ENCODE measurements at places on chromosomes 3 and 15.
A peak's percentile ranks its signal among the peaks of the same experiment; 100 is the strongest.

DNA sequence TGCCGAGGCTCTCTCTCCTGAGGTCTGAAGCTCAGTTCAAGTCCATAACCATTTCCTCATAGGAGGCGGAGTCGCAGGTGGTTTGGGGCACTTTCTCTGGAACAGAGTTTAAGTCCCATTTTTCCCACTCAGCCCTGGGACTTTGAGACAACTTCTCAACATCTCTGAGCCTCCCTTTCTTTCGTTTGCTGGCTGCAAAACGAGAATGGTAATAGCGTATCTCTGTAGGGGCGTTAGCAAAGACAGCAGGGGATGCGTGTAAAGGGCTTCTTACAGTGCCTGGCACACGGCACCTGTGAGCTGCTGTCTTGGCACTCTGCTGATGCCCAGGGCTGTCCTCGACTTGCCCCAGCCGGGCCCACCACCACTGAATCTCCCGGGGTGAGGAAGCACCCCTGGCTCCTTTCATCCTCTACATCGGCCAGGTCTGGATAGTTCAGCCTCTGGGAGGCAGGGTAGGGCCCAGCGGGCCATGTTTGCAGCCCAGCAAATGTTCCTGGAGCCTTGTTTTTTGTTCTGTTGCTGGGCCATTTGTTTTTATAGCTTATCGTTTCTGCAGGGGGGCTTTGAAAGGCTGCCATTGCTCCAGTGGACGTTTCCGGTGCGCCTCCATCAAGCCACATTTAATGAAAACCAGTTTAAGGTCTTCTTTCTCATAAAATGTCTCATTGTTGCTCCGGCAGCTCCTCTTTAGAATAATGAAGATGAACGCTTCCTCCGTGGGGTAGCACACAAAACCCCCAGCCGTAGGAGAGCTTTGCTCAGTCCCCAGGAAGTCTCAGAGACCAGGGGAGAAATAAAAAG is 60.0 kb upstream of the WNT5A start:
- no peak for DNase-seq

GRCh38 chr3:152350139-152350538 is 81.4 kb downstream of the MBNL1 start:
- no peak for DNase-seq

DNA sequence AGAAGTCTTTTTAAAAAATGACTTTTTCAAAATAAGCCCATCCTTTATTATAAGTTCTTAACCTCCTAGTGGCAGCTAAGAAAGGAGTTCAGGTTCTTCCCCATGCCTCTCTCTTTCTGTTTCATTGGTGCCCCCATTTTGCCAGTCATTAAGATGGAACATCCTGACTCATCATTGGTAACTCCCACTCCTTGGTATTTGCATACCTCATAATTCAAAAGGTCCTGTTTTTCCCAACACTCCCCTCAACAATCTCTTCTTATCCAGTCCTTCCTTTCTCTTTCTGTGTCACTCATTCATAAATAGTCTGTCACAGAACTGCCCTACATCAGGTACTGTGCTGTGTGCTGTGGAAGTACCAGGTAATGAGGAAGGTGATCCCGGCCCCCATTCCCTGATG is 394.0 kb downstream of the FOXP1 start:
- no peak for DNase-seq

- no peak for DNase-seq
These were observed 42.4 kb upstream of the VPS8 start for GRCh38 chr3:184769382-184770170.

DNA sequence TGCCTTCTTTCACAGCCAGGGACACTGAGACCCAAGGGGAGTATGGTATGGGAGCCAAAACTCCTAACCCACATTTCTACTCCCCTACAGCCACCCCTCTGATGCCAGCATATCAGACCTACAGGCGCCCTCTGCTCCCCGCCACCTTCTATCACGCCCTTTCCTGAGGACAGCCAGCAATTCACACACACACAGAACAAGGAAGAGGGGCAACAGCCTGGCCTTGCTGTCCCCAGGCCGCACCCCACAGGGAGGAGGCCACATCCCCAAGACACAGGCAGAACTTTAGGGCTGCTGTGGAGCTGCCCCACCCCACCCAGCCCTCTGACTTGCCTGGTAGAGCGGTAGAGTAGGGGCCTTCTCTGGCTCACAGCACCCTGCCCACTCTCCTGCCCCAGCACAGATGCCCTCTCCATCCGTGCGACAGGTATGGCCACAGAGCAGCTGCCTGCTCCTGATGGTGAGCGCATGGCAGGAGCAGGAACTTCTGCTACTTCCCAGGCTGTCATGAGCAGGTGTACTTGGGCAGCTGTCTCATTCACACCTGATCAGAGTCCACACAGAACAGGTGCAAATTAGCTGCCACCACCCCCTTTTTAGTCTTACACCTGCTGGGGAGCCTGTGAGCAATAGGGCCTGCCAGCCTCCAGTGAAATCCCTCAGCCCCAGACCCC is 33.4 kb downstream of the CCDC33 start:
- no peak for DNase-seq

- DNase-seq, result no peak
These were observed 59.0 kb downstream of the PRKAR2A start for GRCh38 chr3:48788544-48789162.

GRCh38 chr15:62135532-62136134 is 29.5 kb downstream of the C2CD4B start:
- DNase-seq, result no peak

DNA sequence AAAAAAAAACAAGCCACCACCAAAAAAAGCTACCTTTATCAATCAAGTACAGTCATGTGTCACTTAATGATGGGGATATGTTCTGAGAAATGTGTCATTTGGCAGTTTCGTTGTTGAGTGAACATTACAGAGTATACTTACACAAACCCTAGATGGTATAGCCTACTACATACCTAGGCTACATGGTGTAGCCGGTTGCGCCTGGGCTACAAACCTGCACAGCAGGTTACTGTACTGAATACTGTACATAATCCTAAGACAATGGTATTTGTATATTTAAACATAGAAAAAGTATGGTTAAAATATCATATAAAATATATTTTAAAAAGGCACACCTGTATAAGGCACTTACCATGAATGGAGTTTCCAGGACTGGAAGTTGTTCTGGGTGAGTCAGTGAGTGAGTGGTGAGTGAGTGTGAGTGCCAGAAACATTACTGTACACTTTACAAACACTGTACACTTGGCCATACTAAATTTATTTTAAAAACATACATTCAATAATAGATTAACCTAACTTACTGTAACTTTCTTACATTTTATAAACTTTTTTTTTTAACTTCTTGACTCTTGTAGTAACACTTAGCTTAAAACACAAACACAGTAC is 25.9 kb upstream of the JMJD7 start:
- DNase-seq, result no peak

DNA sequence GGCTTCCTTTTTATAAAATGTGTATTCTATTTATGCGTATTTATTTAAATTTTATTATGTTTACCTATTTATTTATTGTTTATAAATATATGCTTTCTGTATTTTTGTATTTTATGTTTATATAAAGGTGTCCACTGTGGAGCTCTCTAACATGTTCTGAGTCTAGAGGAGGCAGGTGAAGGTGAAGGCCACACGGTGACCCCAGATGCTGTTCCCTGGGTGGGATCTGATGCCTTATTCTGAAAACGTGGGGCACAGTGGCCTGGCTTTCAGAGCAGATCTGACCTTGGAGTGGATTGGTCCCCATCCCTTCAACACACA is 104.7 kb upstream of the SLC7A14 start:
- no peak for DNase-seq

DNA sequence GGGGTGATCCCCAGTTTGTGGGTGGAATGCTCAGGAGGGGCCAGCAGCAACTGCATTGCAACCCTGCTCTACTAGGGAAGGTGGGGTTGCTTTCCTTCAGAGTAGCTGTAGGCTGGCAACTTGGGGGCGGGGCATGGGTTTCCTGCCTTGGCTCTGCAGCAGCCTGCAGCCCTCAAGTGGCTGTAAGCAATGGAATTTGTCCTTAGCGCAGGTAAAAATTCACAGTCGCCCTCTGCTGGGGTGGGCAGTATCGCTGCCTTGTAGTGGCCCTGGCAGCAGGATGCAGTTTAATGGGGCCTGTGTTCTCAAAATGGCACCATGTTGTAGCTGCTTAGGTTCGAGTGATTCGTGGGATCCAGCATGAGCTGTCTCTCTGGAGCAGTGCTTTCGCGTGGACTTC is 29.8 kb downstream of the STT3B start:
- no peak for DNase-seq

DNA sequence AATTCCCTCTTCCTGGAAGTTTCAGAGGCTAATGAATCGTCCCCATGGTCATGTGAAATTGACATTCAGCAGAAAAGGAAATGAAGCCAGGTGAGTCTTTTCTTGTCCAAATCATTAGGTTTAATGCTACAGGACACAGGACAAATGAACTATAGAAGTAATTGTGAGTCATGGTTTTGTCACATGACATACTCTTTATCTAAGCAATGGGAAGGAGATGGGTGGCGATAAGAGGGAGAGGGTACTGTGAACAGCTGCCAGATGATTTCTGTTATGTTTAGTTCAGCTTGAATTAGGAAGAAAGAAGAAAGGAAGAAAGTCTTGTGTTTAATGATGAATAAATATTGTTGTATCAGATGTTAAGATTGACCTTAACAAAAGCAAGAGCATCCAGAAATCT is 515.4 kb upstream of the ZNF717 start:
- DNase-seq, result peak; percentile 1

DNA sequence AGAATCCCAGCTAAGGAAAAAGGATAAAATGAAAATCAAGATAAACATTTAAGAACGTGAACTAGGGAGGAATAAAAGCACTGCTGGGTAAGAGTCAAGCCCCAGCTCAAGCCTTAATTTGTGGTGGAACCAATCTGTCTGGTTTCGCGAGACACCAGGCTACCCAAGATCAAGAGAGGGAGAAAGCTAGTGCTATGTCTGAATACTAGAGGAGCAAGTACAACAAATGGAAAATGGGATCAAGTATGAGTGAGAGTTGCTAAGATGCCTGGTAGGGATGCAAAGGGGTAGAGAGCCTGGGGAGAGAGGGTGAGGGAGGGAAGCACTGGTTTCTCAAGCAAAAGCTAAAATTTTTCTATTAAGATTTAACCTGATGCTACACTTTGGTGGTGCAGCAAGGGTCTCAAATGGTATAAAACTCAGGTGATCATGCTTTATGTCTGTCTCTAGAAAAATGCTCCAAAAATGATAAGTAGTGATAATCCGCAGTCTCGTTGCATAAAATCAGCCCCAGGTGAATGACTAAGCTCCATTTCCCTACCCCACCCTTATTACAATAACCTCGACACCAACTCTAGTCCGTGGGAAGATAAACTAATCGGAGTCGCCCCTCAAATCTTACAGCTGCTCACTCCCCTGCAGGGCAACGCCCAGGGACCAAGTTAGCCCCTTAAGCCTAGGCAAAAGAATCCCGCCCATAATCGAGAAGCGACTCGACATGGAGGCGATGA is 1.7 kb upstream of the SETD5 start:
- DNase-seq, result no peak

GRCh38 chr3:170107941-170108340 is 70.1 kb downstream of the GPR160 start:
- no peak for DNase-seq

DNA sequence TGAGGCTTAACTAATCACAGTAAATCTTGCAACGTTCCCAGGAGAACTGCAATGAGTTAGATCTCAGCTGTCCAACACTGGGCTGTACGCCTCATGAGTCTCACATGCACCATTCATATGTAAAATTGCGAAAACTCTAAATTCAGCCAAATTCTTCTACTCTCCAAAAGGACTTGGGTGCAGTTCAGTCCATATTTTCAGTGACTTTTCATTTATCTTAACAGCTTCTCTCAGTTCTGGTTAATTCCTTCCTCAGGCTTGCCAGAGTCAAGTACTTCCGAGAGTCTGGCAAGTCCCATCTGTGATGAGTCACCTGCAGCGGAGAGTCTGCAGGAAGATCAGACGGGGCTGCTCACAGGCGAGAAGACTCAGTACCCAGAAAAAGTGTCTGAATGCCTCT is 11.5 kb downstream of the CCDC80 start:
- peak; percentile 30 for DNase-seq

DNA sequence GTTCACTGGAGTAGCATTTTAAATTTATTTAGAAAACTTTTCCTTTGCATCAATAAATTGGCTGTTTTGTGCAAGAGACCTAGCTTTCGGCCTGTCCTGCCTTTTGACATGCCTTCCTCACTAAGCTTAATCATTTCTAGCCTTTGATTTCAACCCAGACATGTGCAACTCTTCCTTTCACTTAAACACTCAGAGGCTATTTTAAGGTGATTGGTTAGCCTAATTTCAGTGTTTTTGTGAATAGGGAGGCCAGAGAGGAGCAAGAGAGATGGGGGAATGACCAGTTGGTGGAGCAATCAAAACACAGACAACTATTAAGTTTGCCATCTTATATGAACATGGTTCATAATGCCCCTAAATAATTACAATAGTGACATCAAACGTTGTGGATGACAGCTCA is 333.4 kb downstream of the SLC9A9 start:
- no peak for DNase-seq

GRCh38 chr3:22199095-22199494 is 448.1 kb upstream of the ZNF385D start:
- no peak for DNase-seq

GRCh38 chr3:193620650-193621049 is 27.6 kb downstream of the OPA1 start:
- DNase-seq, result no peak

- DNase-seq, result no peak
These were observed 711.8 kb upstream of the UBE2E2 start for GRCh38 chr3:22491344-22491743.

GRCh38 chr3:4888913-4889846 is 90.1 kb upstream of the BHLHE40 start:
- DNase-seq, result no peak

- no peak for DNase-seq
These were observed 515.9 kb downstream of the NLGN1 start for GRCh38 chr3:173913397-173913796.

- peak; percentile 93 for DNase-seq
These were observed 237.4 kb upstream of the UMPS start for GRCh38 chr3:124492824-124493223.

GRCh38 chr3:4995500-4996053 is 16.3 kb downstream of the BHLHE40 start:
- no peak for DNase-seq

- DNase-seq, result no peak
These were observed 105.1 kb downstream of the CHST2 start for GRCh38 chr3:143224716-143225115.

DNA sequence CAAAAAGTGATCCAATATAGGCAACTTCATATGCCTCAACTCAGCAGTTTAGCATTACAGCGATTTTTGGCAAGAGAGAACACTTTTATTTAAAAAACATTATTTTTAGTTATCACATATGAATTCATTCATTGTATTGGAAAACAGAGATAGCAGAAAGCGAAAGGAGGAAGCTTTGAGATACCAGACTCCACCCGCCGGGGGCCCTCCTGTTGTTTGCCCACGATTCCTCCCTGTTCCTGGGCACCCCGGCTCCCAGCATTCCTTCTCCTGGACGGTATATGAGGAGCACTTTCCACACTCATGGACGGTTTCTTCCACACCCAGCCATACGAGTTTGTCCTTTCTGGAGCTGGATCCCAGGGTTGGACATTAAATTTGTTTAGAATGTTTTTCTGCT is 18.2 kb downstream of the APBA2 start:
- no peak for DNase-seq

DNA sequence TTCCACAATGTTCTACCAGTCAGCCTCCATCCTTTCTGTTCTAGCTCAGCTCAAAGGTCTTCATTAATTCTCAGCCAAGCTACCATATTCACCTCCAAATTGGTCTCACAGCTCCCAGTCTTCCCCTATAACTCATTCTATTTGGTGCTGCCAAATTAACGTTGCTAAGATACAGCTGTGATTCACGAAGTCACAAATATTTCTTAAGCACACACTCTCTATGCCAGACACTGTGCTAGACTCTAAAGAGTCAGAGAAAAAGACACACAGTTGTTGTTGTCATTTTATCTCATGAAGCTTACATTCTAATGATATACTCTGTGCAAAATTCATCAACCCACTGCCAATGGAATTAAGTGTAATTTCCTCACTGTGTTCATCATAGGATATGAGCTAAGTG is 102.8 kb downstream of the FRMD5 start:
- no peak for DNase-seq
